Vagina (tissue), 2 donors: ENCODE measurements at places on chromosomes 4 and X. TPM values are rescaled to one million over a fixed set of nuclear protein-coding genes. Genes with fewer than 3 reads are reported as not detected.

- H3K36me3 ChIP-seq: no peaks in the 10 kb centered on the region
- no peaks in the 10 kb centered on the region for H3K27me3 ChIP-seq
- DNase-seq: no peak
- no peak overlapping the region for H3K4me3 ChIP-seq
- H3K27ac ChIP-seq: no peak overlapping the region
- no peaks in the 10 kb centered on the region for H3K4me1 ChIP-seq
Observed at GRCh38 chr4:183969596-183969995, 64.5 kb downstream of the STOX2 start.

The HTR2C gene
- total RNA-seq: 1.7 TPM

- DNase-seq: no peak
- H3K4me1 ChIP-seq: peaks cover 12% of the 10 kb centered on the region
- no peak overlapping the region for H3K27ac ChIP-seq
- H3K27me3 ChIP-seq: no peaks in the 10 kb centered on the region
Observed at GRCh38 chrX:3545901-3546300, 167.5 kb downstream of the PRKX start.

- H3K4me1 ChIP-seq: no peaks in the 10 kb centered on the region
- no peak for DNase-seq
- H3K36me3 ChIP-seq: no peaks in the 10 kb centered on the region
- no peak overlapping the region for H3K4me3 ChIP-seq
Observed at GRCh38 chr4:12723849-12724447, 760.2 kb downstream of the RAB28 start.

The ELOVL6 gene
- total RNA-seq: 9.1 TPM

DNA sequence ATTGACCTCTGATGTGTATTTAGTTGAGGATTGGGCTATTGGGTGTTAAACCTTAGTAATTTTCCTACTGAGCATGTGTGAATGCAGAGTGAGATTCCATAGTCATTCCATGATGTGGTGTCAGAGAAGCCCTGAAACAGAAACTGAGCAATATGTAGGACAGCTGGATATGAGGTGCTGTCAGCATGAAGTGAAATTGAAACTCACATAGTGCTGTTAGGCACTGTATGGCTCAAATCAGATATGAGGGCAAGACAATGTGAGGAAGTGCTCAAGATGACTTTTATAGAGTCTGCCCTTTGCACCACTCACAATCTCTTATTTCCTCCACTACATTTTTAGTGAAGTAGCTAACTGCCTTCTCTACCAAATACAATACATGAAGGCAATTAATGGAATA, 188.3 kb downstream of the SH3BGRL start:
- H3K4me3 ChIP-seq: no peak overlapping the region
- DNase-seq: no peak
- H3K27me3 ChIP-seq: no peaks in the 10 kb centered on the region
- no peaks in the 10 kb centered on the region for H3K36me3 ChIP-seq
- no peaks in the 10 kb centered on the region for H3K4me1 ChIP-seq
- no peak overlapping the region for H3K27ac ChIP-seq

GRCh38 chrX:50827996-50828395, 14.0 kb upstream of the SHROOM4 start:
- DNase-seq: no peak
- no peaks in the 10 kb centered on the region for H3K36me3 ChIP-seq
- H3K27me3 ChIP-seq: no peaks in the 10 kb centered on the region
- no peak overlapping the region for H3K27ac ChIP-seq
- no peak overlapping the region for H3K4me3 ChIP-seq
